Fibroblast of lung (primary cell): ENCODE measurements at places on chromosomes 5 and 9. TPM values are rescaled to one million over a fixed set of nuclear protein-coding genes. Genes with fewer than 3 reads are reported as not detected.

- no peak overlapping the region for H3K4me3 ChIP-seq
- H3K4me1 ChIP-seq = no peaks in the 10 kb centered on the region
- H3K27ac ChIP-seq = no peak overlapping the region
- H3K27me3 ChIP-seq = no peaks in the 10 kb centered on the region
- H3K36me3 ChIP-seq = no peaks in the 10 kb centered on the region
These were observed 645.0 kb upstream of the KLF4 start for GRCh38 chr9:108134486-108135128.

DNA sequence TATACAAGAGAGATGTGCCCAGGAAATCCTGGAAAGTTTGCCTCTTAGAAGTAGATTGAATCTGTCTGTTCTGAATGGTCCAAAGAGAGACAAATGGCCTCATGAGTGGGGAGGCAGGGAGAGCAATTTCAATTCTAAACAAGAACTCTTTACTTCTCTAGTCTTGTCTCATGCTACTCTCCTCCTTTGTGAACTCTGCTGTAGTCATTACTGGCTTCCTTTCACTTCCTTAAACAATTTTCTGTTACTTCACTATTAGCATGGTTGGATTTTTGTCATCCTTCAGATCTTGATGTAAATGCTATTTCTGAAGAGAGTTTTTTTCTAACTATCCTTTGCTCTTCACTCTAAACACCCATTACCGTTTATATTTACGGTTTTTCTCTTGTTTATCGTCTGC is 54.0 kb upstream of the GRIN3A start:
- no peak overlapping the region for H3K27ac ChIP-seq
- no peaks in the 10 kb centered on the region for H3K36me3 ChIP-seq
- DNase-seq = no peak
- no peaks in the 10 kb centered on the region for H3K4me1 ChIP-seq

DNA sequence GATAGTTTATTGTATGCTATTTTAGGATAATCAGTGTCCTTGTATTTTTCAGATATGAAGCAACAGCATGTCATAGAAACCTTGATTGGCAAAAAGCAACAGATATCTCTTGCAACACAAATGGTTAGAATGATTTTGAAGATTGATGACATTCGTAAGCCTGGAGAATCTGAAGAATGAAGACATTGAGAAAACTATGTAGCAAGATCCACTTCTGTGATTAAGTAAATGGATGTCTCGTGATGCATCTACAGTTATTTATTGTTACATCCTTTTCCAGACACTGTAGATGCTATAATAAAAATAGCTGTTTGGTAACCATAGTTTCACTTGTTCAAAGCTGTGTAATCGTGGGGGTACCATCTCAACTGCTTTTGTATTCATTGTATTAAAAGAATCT is 14.5 kb downstream of the CCT5 start:
- peaks cover 4% of the 10 kb centered on the region for H3K4me1 ChIP-seq
- H3K27ac ChIP-seq = no peak overlapping the region
- peaks cover 33% of the 10 kb centered on the region for H3K36me3 ChIP-seq
- no peak for DNase-seq
- no peaks in the 10 kb centered on the region for H3K27me3 ChIP-seq

PCDHGC3 gene
- 59.0 and 63.4 TPM in 2 replicates for total RNA-seq

DNA sequence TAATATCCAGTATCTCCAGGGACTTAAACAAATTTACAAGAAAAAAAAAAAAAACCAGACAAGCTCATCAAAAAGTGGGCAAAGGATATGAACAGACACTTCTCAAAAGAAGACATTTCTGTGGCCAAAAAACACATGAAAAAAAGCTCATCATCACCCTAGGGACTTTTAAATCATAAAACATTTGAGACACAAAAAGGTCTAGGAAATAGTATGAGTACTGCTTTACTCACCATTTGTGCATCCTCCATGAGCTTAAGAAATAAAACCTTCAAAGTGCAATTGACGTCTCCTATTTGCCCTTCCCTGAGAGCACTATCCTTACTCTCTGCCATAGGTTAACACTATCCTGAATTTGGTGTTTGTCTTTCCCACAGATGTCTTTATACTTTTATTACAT is 193.7 kb upstream of the NREP start:
- no peaks in the 10 kb centered on the region for H3K27me3 ChIP-seq
- H3K4me3 ChIP-seq = no peak overlapping the region
- no peak overlapping the region for H3K27ac ChIP-seq
- peaks cover 10% of the 10 kb centered on the region for H3K4me1 ChIP-seq

DNA sequence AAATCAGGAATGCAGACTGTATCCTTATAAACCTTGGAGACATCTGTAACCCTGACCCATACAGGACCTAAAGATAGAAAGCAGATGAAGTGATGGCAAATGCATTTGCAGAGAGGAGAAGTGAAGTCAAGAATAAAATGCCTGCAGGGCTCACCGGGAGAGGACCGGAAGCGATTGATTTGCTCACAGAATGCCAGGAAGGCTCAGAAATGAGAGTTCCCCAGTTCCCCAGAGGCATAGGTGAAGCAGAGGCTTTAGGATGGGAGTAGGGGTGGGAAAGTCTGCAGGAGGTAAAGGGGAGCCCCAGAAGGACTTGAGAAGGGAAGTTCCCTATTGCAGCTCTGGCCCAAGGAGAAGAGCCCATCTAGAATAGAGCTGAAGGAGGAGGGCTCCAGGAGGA is 63.9 kb upstream of the TNFAIP8 start:
- H3K27me3 ChIP-seq = no peaks in the 10 kb centered on the region
- no peak for DNase-seq
- no peak overlapping the region for H3K27ac ChIP-seq
- no peaks in the 10 kb centered on the region for H3K36me3 ChIP-seq
- no peak overlapping the region for H3K4me3 ChIP-seq

DNA sequence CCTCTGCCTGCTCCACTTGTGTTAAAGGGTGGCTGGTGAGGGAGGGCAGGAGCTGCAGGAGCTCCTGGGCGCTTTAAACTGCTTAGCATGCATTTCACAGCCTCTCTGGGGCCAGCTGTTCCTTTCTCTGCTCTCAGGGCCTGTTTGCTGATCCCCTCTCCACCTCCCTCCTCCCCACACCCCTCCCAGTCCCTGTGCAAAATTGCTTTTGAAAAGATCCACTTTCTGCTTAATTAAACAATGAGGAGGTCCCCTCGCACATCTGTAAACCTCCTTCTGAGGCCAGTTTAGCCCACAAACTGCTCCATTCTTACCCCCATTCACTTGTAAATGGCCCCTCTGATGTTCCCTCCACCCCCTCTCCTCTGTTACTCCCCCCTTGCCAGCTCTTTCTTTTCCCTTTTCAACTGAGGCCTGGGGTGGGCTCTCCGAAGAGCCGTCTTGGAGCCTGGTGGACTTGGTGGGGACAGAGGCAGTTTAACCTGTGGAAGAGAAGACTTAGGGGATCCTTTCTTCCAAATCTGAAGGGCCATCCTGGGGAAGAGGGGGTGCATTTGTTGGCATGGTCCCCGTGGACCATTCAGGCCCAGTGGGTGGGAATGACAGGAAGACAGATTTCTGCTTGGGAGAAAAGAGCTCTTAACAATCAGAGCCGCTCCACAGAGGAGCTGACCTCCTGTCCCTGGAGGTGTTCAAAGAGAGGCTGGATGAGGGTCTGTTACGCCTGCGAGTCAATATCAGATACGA is 12.0 kb downstream of the URM1 start:
- peaks cover 8% of the 10 kb centered on the region for H3K36me3 ChIP-seq
- no peak overlapping the region for H3K27ac ChIP-seq
- H3K4me3 ChIP-seq = no peak overlapping the region
- no peaks in the 10 kb centered on the region for H3K27me3 ChIP-seq
- DNase-seq = no peak

ZFP37 gene
- total RNA-seq = 2.8 and 5.1 TPM in 2 replicates

- H3K36me3 ChIP-seq = no peaks in the 10 kb centered on the region
- no peaks in the 10 kb centered on the region for H3K27me3 ChIP-seq
- H3K4me1 ChIP-seq = no peaks in the 10 kb centered on the region
- no peak overlapping the region for H3K4me3 ChIP-seq
- no peak for DNase-seq
These were observed 11.4 kb upstream of the BASP1 start for GRCh38 chr5:17206021-17206420.

DNA sequence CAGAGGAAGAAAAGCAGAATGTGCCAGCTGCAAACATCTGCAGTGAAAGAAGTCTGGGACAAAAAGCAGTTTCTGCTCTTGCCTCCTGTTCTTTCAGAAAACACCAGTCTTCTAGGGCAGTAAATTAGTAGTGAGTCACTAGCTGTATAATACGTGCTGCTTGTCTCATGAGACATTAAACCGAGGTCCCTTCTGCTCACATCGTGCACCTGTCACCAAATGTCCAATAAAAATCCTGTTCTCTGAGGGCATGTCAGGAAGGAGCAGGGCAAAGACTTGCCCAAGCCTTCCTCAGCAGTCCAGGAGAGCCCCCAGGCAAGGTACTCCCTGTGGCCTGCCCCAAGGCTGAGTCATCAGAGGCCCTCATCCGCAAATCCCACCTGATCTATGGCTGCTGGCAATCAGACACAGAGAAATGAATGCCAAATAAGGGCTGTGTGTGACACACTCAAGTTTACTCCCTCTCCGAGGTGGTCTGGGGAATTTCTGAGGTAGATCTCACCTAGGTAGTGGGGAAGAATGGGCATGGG is 255.3 kb upstream of the SMARCA2 start:
- H3K36me3 ChIP-seq = no peaks in the 10 kb centered on the region
- no peak overlapping the region for H3K27ac ChIP-seq
- H3K4me3 ChIP-seq = no peak overlapping the region
- DNase-seq = no peak

DNA sequence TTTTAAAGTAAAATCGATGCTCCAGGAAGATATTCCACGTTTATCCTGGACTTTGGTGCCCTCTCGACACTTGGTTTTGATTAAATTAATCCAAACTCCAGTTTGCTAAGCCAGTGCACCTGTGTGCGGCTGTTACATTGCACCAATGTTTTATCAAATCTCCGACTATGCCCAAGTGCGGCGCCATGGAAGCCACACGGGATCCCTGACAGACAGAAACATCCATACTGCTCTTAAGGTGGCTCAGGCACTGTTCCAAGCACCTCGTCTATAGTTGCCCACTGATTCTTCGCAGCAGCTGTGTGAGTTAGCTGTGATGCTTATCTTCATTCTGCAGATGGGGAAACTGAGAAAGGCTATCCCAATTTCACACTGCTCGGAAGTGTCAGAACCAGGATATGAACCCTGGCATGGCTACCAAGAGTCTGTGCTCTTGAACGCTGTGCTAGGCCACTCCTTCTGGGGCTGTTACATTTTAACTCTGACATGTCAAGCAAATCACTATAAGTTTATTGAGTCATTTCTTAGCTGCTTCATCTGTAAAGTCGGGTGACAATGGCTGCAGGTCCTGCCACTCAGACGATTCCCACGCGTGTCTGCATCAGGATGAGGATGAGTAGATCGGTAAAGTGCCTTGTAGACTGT is 113.0 kb downstream of the ADAMTS2 start:
- no peak overlapping the region for H3K27ac ChIP-seq
- DNase-seq = no peak
- no peak overlapping the region for H3K4me3 ChIP-seq
- H3K4me1 ChIP-seq = no peaks in the 10 kb centered on the region
- H3K36me3 ChIP-seq = no peaks in the 10 kb centered on the region
- H3K27me3 ChIP-seq = no peaks in the 10 kb centered on the region

PLEKHG4B gene
- total RNA-seq = under 0.01 TPM in 1 of 2 replicates, not detected in the other

INVS gene
- 33.1 and 45.4 TPM in 2 replicates for total RNA-seq

GRCh38 chr9:33113799-33114547 is 37.5 kb upstream of the SMU1 start:
- no peaks in the 10 kb centered on the region for H3K27me3 ChIP-seq
- no peak overlapping the region for H3K27ac ChIP-seq
- H3K36me3 ChIP-seq = peaks cover 13% of the 10 kb centered on the region
- no peak overlapping the region for H3K4me3 ChIP-seq
- peaks cover 11% of the 10 kb centered on the region for H3K4me1 ChIP-seq

DNA sequence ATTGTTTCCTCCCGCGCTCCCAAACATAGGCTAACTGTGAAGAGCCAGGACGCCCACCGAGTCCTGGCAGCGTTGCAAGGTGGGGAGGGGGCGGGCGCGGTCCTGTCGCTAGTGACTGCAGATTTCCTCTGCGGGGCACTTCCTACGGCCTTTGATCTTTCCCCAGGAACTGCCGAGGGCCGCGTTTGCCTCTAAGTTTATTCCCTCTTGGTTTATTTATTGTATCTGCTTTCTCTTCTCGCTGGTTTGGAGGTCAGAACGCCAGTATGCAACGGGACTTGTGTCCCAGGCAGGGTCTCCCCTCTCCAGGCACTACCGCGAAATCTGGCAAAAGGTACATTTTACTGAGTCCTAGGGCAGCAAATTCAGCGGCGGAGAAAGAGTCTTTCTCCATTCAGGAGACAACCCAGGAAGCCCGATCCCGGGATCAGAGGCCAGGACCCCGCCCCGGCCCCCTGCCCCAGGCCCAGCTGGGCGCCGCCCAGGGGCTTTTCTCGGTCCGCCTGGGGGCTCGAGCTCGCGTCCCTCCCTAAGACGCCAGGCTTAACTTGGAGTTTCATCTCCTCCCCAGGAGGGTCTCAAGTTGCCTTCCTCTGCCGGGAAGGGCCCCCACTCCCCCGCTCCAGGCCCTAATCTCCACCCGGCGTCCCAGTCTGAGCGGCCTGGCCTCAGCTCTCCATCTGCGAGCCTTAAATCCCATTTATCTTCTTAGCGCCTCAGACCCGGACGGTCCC is 884 bp upstream of the EGFLAM start:
- no peaks in the 10 kb centered on the region for H3K4me1 ChIP-seq
- H3K27me3 ChIP-seq = peaks cover 41% of the 10 kb centered on the region
- no peaks in the 10 kb centered on the region for H3K36me3 ChIP-seq
- no peak for DNase-seq

- no peaks in the 10 kb centered on the region for H3K4me1 ChIP-seq
- no peak overlapping the region for H3K27ac ChIP-seq
- H3K36me3 ChIP-seq = no peaks in the 10 kb centered on the region
- peak overlapping the region; percentile 20 for H3K4me3 ChIP-seq
These were observed 56.1 kb downstream of the SAXO1 start for GRCh38 chr9:18976709-18977531.

DNA sequence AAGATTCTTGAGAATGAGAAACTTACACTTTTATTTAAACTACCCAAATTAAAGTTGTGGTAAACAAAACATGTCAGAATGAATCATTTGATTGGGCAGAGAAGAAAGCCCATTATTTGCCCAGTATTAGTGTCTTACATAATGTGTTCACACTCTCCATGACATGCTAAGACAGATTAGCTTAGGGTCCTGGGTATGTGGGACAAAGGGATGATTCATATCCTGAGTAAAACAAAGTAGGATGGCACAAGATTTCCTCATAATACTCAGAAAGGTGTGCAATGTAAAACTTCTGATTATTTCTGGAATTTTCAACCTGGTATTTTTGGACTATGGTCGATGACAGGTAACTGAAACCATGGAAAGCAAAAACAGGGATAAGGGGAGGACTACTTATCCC is 183.9 kb upstream of the POU5F2 start:
- peaks cover 4% of the 10 kb centered on the region for H3K4me1 ChIP-seq
- H3K36me3 ChIP-seq = no peaks in the 10 kb centered on the region
- H3K27ac ChIP-seq = no peak overlapping the region
- H3K27me3 ChIP-seq = no peaks in the 10 kb centered on the region
- DNase-seq = peak; percentile 23
